Suprapubic skin (tissue), 4 donors: ENCODE measurements at places on chromosomes 3 and 15.
A peak's percentile ranks its signal among the peaks of the same experiment; 100 is the strongest.

DNA sequence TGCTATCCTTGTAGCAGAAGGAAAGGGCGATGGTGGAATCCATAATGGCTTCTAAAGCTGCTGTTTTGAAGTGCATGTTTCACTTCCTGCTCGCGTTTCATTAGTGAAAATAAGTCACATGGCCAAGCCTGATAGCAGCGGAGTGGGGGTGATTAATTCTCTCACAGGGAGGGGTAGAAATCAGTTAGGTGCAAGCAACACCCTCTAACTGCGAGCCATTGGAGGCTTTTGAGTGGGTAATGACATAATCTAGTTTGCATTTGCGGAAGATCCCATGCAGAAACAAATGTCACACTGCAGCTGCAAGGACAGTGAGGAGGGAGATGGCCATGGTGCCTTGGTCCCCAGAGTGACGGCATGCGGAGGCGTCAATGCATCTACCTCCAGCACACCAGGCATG lies 41.1 kb downstream of the CACNA2D3 start:
- no peak overlapping the region for H3K27ac ChIP-seq
- no peak overlapping the region for H3K4me3 ChIP-seq
- no peak for DNase-seq
- H3K27me3 ChIP-seq, result no peaks in the 10 kb centered on the region
- no peaks in the 10 kb centered on the region for H3K36me3 ChIP-seq

DNA sequence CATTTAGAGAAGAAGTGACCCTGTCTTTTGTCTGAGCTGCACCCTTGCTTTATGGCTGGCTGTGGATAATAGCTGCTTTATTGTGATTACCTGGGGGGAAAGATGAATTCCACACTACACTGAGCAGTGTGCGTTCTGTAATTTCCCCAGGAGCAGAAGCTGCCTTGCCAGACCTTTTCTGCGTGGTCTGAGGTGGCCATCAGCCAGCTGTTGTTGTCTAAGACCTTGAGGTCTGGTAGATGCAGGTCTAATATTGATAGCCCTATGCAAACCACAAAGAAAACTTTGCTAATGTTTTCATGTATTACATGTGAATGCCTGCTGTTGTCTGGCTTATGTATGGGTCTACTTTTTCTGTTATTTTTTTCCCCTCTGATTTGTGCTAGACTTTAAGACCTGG lies 144.6 kb downstream of the THSD4 start:
- no peak for DNase-seq
- H3K36me3 ChIP-seq, result no peaks in the 10 kb centered on the region
- no peak overlapping the region for H3K4me3 ChIP-seq
- H3K27ac ChIP-seq, result no peak overlapping the region
- no peaks in the 10 kb centered on the region for H3K27me3 ChIP-seq
- no peaks in the 10 kb centered on the region for H3K4me1 ChIP-seq

- H3K36me3 ChIP-seq, result no peaks in the 10 kb centered on the region
- no peak overlapping the region for H3K4me3 ChIP-seq
- H3K27ac ChIP-seq, result no peak overlapping the region
- no peaks in the 10 kb centered on the region for H3K27me3 ChIP-seq
- no peak for DNase-seq
These were observed 34.9 kb downstream of the PPCDC start for GRCh38 chr15:75058127-75058905.

DNA sequence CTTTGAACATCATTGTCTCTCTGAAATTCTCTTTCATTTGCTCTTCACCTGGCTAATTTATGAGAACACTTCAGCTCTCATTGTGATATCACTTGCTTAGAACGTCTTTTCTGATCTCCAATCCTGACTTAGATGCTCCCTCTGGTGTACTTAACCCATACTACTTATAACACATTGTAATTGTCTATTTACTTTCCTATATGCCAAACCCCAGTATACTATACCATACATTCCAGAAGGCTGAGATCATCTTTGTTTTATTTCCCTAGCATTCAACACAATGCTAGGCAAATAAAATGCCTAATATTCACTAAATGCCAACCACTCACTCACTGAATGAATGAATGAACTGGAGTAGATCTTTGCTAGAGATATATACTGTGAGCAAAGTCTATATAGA lies 27.0 kb upstream of the PEX5L start:
- no peaks in the 10 kb centered on the region for H3K4me1 ChIP-seq
- H3K36me3 ChIP-seq, result no peaks in the 10 kb centered on the region
- no peak for DNase-seq
- H3K27ac ChIP-seq, result no peak overlapping the region
- no peak overlapping the region for H3K4me3 ChIP-seq
- no peaks in the 10 kb centered on the region for H3K27me3 ChIP-seq

DNA sequence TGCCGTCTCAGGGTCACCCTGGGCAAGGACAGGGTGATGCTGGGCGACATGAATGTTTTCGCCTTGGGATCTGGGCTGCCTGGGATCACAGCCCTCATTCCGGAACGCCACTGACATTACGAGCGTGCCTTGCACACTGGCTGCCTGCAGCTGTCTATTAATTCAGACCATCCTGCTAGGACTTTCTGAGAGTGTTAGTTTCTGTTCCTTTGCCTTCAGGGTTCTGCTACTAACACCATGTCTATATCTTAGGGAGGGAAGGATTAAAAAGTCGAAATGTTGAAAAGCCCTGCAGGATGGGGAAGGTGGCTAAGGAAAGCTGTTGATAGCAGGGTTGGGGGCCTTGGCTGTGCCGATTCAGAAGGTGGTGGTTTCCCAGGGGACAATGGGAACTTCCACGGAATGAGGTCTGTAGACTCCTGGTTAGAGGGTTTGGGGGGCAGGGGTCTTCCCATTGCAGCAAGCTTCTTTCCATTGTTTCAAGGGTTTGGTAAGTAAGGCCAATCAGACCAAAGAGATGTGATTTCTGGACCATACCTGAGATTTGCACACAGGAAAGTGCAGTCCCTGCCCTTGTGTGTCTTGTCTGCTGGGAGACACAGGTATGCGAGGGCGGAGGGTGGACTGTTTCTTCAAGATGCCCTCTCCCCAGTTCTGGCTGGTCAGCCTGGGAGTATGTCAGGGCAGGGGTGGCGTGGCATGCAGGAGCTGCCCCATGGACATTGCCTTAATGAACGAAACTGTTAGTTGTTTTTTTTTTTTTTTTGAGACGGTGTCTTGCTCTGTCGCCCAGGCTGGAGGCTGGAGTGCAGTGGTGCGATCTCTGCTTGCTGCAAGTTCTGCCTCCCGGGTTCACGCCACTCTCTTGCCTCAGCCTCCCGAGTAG lies 50.9 kb downstream of the RGMA start:
- DNase-seq, result peak; percentile 64
- no peaks in the 10 kb centered on the region for H3K36me3 ChIP-seq
- H3K27ac ChIP-seq, result peak overlapping the region; percentile 1
- peaks cover 25% of the 10 kb centered on the region for H3K4me1 ChIP-seq
- H3K27me3 ChIP-seq, result no peaks in the 10 kb centered on the region
- H3K4me3 ChIP-seq, result no peak overlapping the region

DNA sequence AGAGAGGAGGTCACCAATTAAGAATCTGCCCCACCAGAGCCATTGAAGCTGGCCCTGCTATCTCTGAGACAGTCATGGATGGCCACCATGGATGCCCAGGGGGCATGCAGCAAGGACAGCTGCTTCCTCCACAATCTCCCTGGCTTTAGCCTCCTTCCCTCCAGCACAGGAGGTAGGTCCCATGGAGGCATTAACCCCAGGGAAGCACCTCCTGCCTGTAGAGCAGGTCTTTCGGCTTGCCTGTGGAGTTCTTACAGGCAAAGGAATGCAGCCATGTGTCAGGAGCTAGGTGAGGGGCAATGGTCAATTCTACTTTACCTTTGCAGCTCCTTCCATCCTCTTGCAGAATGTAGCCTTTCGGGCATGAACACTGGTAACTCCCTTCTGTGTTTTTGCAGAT lies 93.8 kb downstream of the DUT start:
- H3K4me1 ChIP-seq, result peaks cover 3% of the 10 kb centered on the region
- H3K27me3 ChIP-seq, result no peaks in the 10 kb centered on the region
- H3K4me3 ChIP-seq, result no peak overlapping the region

GRCh38 chr3:135503065-135503759 lies 462.3 kb upstream of the PPP2R3A start:
- DNase-seq, result no peak
- no peaks in the 10 kb centered on the region for H3K4me1 ChIP-seq
- no peaks in the 10 kb centered on the region for H3K36me3 ChIP-seq
- H3K4me3 ChIP-seq, result no peak overlapping the region
